Activated naive CD8-positive, alpha-beta T cell treated with anti-CD3 and anti-CD28 coated beads for 36 hours (primary cell): ENCODE measurements at places on chromosomes 7 and 10.
A peak's percentile ranks its signal among the peaks of the same experiment; 100 is the strongest.

- DNase-seq = peak; percentile 59
Observed at GRCh38 chr10:6507311-6507710, 72.8 kb downstream of the PRKCQ start.

- no peak for DNase-seq
Observed at GRCh38 chr10:119190353-119190752, 11.7 kb upstream of the PRDX3 start.

DNA sequence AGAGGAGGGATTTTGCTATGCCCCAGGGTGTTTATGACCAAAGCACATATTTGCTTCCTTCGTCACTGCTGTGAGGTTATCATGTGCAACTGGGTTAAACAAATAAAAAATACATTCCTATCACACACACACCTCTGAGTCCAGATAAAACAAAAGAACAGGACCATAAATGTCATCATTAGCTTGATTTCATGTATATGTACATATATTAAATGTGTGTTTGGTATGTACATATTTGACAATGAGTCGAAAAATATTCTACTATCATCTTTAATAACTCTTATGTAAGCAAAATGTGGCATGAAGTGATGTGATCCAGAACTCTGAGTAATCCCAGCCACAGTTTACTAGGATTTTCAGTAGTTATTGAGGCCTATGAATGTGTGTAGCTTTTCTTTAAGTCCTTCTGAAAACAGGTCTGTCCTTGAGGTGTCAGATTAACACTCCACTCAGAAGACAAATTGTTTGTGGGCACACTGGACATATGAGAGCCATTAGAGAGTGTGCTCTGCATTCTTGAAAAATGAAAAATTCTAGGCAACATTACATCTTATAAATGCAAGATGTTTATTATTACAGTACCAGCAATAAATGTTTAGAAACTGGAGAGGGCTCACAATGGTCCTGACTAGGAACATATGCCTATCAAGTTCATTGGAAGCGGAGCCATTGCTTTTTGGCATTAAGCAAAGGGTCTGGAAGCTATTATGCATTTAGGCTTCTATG, 335.1 kb upstream of the SEMA3A start:
- no peak for DNase-seq

DNA sequence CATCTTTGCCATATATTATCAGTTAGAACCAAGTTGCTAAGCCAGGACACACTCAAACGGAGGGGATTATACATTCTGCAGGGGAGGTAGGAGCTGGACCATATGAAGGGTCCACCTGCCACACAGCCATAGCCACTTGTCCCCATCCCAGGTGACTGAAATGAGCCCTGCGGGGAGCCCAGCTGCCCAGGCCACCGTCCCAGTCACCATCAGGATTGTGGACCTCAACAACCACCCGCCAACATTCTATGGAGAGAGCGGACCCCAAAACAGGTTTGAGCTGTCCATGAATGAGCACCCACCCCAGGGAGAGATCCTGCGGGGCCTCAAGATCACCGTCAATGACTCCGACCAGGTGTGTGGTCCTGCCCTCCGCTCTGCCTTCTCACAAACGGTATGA, 13.7 kb downstream of the CDHR1 start:
- DNase-seq = no peak

DNA sequence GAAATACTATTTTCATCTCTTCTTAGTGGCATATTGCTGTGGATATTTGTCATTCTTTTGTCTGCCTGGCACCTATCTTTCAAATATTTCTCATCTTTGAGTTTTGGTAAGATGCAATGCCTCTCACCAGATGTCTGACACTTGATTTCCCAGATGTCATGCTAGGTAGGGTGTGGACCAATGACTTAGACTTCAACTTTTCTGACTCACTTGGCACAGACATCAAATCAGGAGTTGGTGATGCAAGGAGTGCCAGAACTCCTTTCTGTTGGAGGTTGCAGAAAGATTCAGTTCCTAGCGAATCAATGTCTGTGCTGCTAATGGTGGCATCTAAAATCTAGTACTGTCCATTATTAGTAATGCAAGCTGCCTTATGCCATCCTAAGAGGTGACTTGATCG, 216.9 kb upstream of the FERD3L start:
- no peak for DNase-seq

DNA sequence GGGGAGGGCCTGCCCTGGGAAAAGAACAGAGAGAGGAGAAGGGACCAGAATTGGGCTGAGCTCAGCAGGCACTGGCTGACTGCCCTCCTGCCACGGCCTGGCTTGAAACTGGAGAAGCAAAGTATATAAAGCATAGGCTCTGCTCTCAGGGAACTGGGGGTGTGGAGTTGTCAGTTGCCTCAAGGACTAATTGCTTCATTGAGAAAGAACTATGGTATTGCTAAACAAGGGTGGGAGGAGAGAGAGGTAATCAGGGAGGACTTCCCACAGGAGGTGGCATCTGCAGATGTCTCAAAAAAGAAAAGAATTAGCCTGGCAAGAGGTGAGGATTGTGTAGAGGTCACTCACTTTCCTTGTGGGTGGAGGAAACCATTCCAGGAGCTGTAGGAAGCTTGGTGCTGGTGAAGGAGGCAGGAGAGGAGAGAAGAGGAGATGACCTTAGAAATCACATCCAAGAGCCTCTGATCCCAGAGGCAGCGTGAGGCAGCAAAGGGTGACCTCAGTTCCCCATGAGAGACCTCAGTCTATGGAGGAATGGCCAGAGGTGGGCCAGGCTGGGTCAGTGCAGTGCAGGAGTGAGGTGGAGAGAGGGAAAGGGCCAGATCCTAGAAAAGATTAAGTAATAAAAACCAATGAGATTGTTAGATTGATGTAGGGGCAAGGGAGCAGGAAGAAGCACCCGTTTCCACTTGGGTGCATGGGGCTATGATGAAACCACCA, 2.4 kb downstream of the PILRB start:
- DNase-seq = no peak

DNA sequence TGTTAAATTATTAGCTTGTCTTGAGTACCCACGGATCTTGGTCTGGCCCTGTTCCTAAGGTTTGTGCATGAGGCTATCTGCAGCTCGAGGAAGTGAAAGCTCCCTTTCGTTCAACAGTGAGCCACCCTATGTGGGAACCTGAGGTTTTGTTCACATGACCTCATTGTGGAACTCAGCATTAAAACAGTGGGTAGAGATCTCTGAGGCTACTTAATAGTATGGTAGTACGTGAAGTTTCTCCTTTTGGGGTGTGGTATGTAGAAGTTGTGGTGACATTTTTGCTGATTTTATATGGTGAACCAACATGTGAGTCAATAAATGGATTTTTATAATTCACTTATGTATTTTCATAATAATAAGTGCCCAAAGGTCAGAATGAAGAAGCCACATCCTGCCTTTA, 252.7 kb upstream of the FERD3L start:
- no peak for DNase-seq

DNA sequence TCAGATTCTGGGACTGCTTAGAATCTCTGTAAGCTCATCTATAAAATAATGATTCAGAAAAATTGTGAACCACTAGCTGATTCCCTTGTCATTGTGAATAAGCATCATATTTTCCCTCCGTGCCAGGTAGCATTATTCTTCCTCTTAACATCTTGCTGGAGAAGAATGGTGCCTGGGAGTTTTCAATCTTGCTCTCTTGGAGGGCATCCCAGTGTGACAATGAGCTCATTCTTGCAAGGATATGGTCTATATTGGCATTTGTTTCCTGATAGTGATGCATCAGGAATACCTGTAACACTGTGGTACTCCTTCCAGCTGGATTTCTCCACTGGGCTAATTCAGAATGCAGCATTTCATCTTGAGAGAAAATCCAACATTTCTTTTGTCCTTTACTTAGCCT, 126.4 kb upstream of the ITGB1 start:
- no peak for DNase-seq
